ENCODE measurements at places on chromosomes 7 and 10.

DNA sequence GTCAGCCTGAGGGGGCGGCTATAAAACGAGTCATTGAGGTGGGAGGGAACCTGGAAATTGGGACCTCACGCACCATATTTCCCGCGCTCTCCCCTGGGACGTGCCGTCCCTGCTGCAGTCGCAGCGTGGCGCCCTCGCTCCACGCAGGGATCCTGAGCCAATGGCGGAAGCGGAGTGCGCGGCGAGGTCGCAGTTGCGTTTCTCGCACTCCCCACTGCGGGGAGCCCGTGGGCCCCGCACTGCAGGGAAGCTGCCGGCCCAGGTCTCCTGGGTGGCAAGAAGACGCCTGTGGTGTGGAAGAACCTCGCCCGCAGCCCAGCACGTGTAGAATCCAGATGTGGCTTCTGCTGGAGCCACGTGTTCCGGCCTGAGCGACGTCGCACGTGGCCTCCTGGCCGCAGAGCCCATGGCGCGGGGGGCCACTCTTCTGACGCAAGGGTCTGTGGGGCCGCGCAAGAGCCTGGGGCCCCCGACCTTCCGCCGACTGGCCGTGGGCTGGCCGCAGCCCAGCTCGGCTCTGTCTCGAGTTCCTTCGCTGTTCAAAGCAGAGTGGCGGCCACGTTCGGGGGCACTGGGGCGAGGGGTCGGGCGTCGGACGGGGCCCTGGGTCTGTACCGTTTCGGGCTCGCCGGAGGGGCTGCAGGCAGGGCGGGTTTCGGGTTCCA is 26.4 kb downstream of the HIF1AN start:
- DNase-seq: peak; percentile 71

DNA sequence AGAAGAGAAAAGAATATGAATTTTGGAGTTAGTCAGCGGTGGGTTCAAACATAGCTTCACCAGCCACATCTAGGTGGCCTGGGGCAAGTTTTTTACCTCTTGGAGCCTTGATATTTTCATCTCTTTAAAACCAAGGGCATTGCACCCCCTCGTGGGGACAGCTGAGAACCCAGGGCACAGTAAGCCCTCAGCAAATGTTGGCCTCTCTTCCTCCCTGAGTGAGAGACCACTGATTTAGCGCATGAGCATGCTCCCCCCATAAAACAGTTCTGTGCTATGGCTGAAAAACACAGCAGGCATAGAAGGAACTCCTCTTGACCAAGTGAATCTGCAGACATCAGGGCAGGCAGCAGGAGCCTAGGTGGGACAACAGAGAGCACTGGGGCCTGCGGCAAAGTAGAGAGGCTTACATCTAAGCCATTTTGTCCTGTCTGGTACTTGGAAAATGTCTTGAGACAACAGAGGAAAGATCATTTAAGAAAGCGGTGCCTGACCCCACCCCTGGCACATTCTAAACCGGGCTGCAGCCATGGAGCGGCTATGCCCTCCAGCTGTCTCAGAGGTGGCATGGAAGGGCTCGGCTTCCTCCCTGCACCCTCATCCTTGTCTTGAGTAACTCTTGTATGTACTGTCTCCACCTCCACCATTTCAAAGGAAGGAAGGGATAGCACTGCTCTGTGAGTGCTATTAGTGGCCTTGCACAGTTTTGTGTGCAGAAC is 94.7 kb downstream of the ARHGAP22 start:
- no peak for DNase-seq

GRCh38 chr10:124243702-124244121 is 150.3 kb upstream of the CHST15 start:
- no peak for DNase-seq

GRCh38 chr7:116449950-116450349 is 49.6 kb upstream of the CAV2 start:
- DNase-seq: no peak

DNA sequence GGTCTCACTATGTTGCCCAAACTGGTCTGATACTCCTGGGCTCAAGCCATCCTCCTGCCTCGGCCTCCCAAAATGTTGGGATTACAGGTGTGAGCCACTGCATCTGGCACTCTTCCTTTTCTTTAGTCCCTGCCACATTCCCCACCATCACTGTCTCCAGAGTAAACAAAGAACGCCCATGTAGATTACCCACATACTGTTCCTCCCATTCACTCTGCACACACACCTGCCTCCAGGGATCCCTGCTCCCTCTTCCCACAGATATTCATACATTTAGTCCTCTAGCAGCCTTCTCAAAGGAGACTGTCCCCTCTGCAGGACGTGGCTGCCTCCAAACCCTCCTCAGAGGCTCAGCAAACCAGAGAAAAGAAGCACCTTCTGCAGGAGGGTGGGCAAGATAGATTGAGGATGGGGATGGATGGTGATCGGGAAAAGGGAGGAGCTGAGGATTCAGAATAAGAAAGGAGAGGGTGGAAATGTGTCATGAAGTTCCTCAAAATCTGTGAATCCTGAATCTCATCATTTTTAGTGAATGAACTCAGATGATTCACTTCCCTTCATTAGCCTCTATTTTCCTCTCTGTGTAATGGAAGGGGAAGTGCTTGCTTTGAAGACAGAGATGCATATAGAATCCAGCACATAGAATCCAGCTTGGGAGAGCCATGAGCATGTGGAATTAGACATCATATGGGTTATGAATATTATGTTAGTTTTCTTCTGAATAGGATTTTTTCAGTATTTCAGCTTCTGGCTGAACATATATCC is 5.5 kb upstream of the PLAU start:
- no peak for DNase-seq

DNA sequence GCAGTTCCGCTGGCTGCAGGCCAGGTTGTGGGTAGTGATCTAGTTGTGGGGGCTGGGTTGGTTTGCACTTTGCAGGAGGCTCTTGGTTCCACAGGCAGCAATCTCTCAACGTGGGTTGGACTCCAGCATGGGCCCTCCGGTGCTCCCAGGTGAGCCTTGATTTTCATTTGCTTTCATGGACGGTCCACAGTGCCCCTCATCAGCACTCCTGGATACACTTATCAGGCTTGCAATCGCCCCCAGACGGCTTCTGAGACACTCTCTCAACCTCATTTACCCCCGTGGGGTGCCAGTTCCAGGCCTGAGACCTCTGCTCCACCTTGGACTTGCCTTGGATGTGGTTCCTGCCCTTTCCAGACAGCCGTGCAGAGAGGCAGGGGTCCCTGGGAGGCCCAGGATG is 31.3 kb upstream of the ZNF273 start:
- DNase-seq: no peak

- no peak for DNase-seq
Observed at GRCh38 chr7:2764621-2765020, 76.6 kb downstream of the AMZ1 start.

DNA sequence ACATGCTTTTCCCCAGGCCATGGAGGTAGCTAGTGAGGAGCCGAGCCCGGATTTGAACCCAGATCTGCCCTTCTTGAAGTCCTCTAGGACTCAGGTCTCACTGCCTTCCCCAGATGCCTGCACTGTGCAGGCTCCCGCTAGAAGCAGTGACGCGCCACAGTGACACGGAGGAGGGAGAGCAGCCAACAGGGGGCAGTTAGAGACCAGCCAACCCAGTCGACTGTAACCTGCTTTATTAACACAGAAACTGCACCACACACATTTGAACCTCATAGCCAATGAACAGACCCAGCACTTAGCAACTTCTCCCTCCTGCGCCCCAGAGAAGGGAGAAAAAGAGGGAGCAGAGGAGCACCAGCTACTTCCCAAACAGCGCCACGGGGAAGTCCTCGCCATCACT is 27.4 kb downstream of the PILRA start:
- no peak for DNase-seq

- no peak for DNase-seq
Observed at GRCh38 chr10:96208271-96208670, 63.1 kb downstream of the BLNK start.

- DNase-seq: no peak
Observed at GRCh38 chr10:130750441-130750840, 561.1 kb downstream of the TCERG1L start.

GRCh38 chr7:73830681-73831583 is at the start of gene CLDN4:
Gene CLDN4 (plus strand): TSS chr7:73830996. CDS start chr7:73831202, 206 bp downstream.
- no peak for DNase-seq

DNA sequence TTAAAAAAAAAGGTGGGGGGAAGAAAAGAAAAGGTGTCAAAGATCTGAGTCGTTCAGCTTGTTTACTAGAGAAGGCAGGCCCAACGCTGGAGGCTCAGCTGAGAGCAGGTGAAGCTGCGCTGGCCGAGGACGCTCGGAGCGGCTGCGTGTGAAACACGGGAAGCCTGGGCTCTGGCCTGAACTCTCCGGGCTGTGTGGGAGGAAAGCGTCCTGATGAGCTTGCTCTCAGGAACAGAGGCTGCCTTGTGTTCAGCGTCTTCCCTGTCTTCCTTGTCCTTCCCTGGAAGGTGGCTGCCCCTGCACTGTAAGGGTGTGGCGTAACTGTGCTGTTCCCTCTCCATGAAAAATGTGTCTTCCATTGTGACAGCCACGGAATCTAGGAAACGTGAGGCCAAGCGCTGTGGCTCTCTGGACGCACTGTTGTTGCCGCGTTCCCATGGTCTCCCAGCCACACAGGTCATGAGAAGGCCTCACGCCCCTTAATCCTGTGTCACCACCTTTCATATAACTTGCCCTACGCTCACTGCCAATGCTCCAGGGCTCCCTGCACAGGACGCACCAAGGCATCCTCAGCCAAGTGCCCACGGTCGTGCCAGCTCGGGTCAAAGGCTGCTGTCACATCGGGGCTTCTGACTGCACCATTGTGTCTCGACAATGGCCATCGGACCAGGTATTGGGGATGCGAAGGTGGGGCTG is 15.8 kb downstream of the IL15RA start:
- no peak for DNase-seq

DNA sequence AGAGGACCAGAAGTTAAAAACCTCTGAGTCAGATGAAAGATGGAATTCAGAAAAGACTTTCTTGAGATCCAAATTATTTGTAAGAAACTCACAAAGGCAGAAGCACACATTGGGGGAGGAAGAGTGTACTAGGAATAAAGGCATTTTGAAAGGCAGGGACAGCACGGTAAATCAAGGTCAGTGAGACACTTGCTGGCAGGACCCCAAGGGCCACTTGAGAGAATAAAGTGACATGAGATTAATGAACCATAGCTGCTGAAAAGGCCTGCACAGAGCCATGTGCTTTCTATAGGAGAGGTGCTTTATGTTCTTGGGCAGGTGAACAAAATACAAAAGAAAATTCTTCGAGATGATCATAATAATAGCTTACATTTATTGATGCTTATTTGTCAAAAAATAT is 929.9 kb upstream of the MBL2 start:
- no peak for DNase-seq

DNA sequence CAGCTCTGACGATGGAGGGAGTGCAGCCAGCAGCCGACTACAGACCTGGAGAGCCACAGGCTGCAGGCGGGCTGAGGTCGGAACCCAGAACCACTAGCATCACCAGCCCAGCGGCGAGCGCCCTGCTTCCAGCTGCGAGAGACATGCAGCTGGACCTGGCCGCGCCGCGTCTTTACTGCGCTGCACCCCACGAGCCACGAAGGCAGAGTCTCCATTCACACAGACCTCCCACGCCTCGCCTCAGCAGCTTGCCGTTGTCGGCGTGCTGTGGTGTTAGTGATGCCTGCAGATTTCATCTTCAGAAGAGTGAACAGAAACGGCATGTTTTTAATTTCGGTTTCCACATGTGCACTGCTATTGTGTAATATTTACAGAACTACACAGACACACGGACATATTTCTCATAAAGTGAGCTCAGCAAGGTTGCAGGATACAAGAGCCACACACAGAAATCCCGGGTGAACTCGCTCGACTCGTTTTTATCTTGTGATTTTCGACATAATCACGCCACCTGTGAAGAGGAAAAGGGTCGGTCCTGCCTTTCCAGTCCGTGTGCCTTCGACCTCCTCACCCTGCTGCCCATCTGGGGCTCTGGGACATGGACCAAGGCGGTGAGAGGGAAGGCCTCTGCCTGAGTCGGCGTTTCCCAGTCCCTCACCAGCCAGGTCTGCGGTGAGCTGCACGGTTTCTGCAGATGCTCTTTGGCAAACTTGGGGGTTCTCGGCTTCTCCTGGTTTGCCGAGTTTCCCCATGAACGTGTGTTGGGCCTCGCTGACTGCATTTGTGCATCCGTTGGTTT is 252.2 kb downstream of the ELFN1 start:
- DNase-seq: peak; percentile 52

- no peak for DNase-seq
Observed at GRCh38 chr7:102300643-102301221, 14.1 kb downstream of the SH2B2 start.

- DNase-seq: no peak
Observed at GRCh38 chr10:2619472-2619871, 447.9 kb upstream of the PFKP start.

GRCh38 chr7:88218836-88219605 is 817 bp downstream of the SRI start:
- DNase-seq: peak; percentile 6

DNA sequence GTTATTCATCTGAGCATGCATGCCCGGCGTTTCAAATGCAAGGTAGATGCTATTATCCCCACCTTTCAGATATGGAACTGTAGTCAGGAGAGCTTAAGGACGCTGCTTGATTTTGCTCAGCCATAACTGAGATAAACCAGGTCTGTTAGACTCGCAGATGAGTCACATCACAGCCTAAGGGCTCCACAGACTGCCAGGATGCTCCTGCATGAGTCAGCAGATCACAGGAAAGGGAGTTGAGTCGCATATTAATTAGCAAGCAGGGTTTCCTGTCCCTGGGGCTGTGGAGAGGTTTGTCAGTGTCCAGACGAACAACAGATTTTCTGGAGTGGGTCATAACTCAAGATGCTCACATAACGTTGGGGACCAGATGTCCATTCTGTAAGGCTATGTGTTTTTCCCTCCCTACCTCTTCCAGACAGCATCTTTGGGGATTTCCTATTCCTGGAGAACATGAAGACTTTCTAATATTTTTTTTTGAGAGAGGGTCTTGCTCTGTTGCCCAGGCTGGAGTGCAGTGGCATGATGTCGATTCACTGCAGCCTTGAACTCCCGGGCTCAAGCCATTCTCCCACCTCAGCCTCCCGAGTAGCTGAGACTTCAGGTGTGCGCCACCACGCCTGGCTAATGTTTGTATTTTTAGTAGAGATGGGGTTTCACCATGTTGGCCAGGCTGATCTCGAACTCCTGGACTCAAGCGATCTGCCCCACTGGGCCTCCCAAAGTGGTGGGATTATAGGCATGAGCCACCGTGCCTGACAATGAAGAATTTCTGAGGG is 36.7 kb downstream of the PFKFB3 start:
- peak; percentile 61 for DNase-seq

DNA sequence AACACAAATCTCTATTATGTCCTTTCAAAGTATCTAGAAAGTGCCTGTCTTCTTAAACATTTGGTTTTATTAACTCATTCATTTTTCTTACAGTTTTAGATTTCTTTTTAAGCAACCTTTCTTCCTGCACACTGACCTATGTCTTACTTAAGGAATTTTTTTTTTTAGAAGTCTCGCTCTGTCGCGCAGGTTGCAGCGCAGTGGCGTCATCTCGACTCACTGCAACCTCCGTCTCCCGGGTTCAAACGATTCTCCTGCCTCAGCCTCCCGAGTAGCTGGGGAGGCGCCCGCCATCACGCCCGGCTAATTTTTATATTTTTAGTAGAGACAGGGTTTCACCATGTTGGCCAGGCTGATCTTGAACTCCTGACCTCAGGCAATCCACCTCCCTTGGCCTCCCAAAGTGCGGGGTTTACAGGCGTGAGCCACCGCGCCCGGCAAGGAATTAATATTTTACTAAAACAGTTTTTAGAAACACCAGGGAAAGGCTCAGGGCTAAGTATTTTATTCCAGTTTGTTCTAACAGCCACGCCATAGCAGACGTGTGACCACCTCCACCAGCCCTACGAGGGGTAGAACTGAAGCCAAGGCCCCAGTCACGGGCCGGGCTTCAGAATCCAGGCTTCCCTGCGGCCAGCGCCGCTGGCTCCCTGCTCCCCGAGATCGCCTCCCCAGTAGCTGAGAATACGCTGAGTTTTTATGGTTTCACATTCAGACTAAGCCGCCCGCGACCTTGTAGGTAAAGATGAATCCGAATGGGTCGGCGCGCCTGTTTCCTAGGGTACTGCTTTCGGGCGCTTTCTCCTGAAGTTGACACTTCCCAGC is 941 bp upstream of the LUC7L2 start:
- DNase-seq: peak; percentile 37
